Endothelial cell (in vitro differentiated cells): ENCODE measurements at places on chromosomes 3 and 15. TPM values are rescaled to one million over a fixed set of nuclear protein-coding genes. Genes with fewer than 3 reads are reported as not detected.

The RHOA gene
- total RNA-seq: 583 TPM

The CTXN2 gene
- 0.18 TPM for total RNA-seq

The MEGF11 gene
- 0.77 TPM for total RNA-seq

The TM4SF4 gene
- total RNA-seq: 0.67 TPM

The PRR20G gene
- not detected for total RNA-seq

The TRH gene
- 0.49 TPM for total RNA-seq

The C3orf22 gene
- total RNA-seq: not detected

The ASB14 gene
- not detected for total RNA-seq

The ISG20 gene
- 6.6 TPM for total RNA-seq

The DLL4 gene
- 257 TPM for total RNA-seq

The NR2E3 gene
- not detected for total RNA-seq

The HGD gene
- total RNA-seq: not detected

The ISLR2 gene
- total RNA-seq: 0.21 TPM

The RETNLB gene
- total RNA-seq: not detected

The DUOXA2 gene
- total RNA-seq: not detected

The NECTIN3 gene
- 28.5 TPM for total RNA-seq

The FANCD2OS gene
- not detected for total RNA-seq
